ENCODE measurements at places on chromosomes 11 and 22.

DNA sequence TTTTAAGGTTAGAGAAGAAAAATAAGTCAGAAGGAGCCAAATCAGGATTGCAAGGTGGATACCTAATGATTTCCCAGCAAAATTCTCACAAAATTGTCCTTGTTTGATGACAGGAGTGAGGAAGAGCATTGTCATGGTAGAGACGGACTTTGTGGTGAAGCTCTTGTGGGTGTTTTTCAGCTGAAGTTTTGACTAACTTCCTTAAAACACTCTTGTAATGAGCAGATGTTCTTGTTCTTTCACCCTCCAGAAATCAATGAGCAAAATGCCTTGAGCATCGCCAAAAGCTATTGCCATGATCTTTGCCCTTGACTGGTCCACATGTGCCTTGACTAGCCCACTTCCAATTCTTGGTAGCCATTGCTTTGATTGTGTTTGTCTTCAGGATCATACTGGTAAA, 20.0 kb downstream of the CALCB start:
- no peak for DNase-seq

GRCh38 chr11:102592634-102593581, 32.2 kb downstream of the MMP20 start:
- no peak for DNase-seq

DNA sequence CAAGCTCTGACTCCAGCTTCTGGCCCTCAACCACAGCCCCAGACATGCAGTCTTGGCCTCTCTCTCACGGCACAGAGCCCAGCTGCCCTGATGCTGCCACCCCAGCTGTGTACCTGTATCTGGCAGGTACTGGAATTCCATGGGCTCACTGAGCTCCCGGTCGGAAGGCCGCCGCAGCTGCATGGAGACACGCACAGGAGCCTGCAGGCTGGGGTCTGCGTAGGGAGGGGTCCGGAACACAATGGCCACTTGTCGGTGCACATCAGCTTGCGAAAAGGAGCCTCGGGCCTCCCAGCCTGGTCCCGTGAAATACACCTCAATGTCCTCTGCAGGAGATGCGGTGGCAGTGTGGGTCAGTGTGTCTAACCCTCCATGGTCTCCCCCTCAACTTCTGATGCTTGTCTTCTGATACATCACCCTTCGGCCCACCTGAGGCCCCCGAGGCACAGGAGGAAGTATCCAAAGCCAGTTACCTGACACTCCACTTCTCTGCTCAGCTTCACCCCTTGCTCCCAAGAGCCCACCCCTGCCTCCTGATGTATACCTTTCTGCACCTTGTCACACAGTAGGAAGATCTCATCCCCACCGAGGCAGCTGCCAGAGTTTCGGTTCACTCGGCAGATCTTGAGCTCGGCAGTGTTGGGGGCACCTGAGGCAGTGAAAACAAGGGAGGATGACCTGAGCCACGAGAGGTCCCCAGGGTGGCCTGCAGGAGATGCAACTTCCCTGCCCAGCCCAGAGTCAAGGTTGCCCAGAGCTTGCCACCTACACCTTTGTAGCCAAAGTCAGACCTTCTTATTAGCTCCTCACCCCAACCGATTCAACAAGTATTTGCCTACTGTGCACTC, 4.3 kb downstream of the RELA start:
- DNase-seq, result no peak

GRCh38 chr22:33324228-33324627, 266.0 kb upstream of the SYN3 start:
- no peak for DNase-seq

DNA sequence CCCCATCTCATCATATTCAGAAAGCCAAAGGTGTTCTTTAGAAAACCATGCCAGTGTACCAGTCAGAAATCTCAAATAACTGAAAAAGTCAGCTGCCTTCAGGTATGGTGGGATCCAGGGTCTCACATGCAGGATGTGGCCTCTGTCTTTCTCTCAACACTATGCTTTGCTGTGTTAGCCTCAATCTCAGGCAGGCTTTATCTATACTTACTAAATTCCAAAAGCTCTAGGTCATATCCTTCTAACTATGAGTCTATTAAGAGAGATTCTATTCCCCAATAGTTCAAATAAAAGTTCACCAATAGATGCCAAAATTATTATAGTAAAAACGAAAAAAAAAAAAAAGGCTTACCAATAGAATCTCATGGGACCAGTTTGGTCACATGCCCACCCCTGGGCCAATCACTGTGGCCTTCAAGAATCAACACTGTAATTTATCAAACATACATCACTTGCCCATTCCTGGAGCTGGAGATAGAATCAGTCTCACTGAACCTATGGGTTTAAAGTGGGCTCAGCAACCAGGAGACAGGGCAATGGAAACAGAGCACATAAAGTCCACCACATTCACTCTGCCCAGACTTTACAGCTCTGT, 38.0 kb upstream of the APLNR start:
- DNase-seq, result no peak

- DNase-seq, result no peak
Observed at GRCh38 chr11:28838741-28839140, 730.6 kb downstream of the METTL15 start.

GRCh38 chr11:12404436-12404835, 27.1 kb downstream of the PARVA start:
- no peak for DNase-seq

DNA sequence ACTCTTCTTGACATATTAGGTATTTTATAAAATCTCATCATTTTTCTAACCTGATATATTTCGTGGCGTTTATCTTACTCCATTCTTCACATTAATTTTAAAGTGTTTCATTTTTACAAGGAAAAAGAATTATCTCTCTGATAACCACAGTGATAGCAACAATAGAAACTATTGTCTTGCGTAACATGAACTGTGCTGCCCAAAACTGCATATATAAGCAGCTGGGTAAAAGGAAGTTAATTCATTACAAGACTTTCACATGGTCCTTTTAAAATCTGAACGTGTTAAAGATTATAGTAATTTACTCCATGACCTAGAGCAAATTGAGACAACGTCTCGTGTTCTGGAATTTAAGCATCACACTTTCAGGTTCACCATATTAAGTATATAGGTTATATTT, 210.4 kb upstream of the GRIA4 start:
- no peak for DNase-seq

DNA sequence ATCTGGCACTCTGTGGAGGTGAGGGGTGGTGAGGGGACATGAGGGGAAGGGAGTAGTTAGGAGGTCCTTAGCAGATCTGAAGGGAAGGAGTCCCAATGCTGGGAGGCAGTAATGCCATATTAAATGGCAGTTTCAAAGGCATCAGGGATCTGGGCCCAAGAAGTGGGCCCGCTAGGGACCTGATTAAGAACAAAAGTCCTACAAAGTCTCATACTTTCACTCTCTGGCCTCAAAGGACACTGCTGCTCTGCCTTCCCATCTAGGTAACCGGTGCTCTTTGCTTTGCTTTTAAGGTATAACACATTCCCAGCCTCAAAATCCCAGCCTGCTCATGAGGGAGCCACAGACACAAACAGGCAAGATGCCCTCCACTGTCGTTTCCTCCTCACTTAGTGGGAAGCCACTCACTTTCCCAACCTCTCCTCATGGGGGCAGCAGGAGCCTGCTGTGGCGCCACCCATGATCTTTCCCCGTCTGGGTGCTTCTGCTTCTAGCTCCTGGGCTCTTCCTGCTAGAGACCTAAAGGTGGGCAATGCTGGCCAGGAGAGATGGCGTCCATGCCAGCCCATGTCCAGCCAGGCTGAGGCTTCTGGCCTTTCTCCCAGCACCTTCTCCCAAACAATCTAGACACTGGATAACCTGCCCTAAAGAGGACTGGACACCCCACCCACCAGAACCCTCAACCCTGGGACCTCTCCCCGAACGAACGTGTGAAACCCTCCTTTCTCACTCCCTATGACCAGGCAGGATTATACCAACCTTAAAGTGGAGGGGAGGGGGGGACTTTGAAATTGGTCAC, 68.3 kb downstream of the PLEKHA7 start:
- no peak for DNase-seq

- no peak for DNase-seq
Observed at GRCh38 chr11:104531894-104532293, 366.4 kb downstream of the CASP12 start.

GRCh38 chr11:68987211-68987610, 6.4 kb upstream of the MRGPRD start:
- DNase-seq, result no peak

- DNase-seq, result no peak
Observed at GRCh38 chr11:92388380-92388779, 163.8 kb downstream of the FAT3 start.

DNA sequence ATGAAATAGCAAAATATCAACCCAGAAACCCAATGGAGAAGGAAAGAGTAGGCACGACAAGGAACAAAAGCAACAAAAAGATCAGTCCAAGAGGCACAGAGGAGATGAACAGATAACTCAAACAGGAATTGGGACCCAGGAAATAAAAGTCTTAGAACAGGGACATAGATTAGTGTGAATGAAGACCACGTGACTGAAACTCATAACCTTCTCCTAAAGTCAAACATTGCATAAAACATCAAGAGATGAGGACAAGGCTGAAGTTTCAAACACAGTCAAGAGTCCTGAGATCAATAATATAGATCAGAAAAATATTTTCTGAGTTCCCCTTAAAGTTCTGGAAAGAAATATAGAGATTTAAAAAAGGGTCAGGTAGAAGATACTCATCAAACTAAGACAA, 24.4 kb upstream of the OR56B4 start:
- DNase-seq, result no peak

DNA sequence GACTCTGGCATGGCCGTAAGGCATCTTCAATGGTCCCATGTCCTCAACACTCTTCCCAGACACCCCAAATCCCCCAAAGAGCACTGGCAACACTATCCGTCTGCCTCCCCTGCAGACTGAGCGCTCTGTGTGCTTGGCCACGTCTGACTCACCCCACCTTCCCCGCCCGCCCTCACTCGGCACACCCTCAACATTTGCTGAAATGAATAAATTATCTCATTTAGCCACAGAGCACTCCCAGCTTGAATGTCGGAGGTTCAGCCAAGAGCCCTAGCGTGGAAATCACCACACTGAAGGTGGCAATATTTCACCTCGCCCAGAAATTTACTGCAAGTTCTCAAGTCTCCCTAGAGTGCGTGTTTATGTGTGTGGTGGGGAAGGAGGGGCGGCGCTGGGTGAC, 46.6 kb upstream of the TCF20 start:
- DNase-seq, result no peak

GRCh38 chr11:965206-965775, 39.6 kb downstream of the AP2A2 start:
- no peak for DNase-seq

DNA sequence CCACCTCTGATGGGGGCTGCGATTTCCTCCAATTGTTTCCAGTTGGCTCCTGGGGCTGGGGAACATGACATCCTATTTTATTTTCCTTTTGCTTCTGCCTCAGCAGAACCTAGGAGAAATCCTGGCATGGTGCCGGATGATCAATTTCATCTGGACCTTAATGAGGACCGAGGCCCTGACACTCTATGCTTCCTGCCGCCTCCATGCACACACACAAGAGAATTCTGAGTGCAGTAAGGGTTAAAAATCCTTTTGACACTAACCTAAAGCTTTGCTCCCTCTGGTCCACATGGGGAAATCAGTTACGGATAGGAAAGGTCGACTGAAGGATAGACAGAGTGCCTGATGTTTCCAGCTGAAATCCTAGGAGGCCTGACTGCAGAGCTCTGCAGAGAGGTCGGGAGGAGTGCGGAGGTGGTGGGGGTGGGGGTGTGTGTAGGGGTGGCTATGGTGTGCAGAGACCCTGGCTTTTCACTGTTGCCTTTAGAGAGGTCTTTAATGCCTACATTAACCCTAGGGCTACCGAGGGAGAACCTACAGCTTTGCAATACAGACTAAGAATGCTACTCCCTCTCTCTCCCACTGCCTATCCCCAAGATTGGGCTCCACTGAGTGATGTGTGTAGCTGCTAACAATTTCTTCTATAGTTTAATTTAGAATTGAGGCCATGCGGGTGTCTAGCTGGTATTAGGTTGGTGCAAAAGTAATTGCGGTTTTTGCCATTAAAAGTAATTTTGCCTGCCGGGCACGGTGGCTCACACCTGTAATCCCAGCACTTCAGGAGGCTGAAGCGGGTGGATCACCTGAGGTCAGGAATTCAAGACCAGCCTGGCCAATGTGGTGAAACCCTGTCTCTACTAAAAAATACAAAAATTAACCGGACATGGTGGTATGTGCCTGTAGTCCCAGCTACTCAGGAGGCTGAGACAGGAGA, 53.6 kb upstream of the INCENP start:
- DNase-seq, result no peak

DNA sequence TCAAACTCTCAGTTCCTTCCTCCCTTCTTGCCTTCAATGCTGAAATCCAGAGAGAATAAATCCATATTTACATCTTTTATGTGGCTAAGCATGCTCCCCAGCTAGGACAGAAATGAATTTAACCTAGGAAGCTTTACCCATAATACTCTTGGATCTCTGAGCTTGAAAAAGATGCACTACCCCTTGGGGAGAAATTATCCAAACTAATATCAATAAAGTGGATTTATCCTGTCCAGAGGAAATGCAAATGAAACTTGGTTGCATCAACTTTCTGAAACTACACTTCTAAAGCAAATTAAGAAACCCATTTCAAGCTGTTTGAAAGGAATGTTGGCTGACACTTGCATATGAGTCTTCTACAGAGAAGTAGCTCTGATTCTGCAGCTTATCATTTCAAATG, 347.9 kb downstream of the TTC28 start:
- no peak for DNase-seq

DNA sequence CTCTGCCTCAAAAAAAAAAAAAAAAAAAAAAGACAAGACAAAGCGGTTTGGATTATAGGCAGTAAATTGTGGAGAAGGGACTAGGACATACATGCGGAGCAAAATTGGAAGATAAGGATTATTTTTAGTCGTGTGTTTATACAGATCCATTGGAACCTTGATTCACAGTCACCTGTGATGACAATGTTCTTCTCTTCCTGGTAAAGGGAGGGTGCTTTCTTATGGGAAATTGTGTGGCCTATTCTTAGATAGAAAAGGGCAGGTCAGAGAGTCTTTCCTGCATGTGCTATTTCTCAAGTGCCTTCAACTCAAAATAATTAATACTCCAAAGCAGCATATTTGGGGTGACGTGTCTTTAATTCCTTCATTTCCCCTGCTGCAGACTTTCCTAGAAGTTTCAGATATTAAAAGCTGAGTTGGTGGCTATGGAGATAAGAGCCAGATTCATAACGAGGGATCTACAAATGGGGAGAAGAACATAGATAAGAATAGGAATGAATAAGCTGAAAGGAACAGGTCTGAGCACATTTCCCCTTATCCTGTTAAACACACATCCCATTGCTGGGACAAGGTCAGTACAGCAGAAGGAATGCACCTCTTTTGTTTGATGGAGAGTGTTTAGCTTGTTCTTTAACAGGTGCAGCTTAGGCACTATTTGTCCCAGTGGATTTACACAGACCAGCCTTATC, 22.5 kb downstream of the GSTT2B start:
- no peak for DNase-seq

- DNase-seq, result no peak
Observed at GRCh38 chr11:104925850-104926249, 27.6 kb upstream of the CASP12 start.

Data from urinary bladder (tissue), 4 donors.